CD4-positive, alpha-beta T cell treated with Interleukin-1 beta for 1 hour (primary cell): ENCODE measurements at places on chromosomes 4 and X.
A peak's percentile ranks its signal among the peaks of the same experiment; 100 is the strongest.

DNA sequence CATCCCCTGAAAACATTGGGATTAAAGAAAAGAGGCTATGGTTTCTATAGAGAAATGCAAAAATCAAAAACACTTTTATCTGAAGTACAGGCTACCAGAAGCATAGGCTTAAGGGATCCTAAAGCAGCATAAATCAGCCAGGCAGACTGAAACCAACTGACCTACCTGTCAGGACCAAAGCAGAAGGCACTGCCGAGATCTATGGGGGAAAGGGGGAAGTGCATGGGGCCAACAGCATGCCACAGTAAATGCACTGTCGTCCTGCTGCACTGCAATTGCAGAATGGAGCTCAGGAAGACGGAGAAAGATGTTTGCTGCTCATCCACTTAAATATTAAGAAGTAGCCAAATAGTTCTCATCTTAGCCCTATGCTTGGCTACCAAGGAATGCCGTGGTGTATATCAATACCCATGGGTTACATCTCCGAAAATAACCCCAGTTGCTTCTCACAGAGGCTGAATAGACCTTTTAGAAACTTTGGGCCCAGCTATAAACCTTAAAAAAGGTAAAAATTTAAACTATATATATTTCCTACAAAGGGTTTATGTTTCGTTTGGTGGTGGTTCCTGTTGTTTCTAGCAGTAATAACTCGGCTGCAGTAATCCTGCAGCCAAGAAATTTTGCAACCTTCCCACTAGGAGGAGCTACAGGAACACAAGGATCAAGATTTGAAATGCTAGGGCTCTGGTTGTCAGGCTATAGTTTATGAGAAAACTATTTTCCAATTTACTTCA is 312.2 kb upstream of the DIAPH2 start:
- no peak for DNase-seq

GRCh38 chr4:80072228-80072743 is 743 bp downstream of the ANTXR2 start:
- DNase-seq, result peak; percentile 65

DNA sequence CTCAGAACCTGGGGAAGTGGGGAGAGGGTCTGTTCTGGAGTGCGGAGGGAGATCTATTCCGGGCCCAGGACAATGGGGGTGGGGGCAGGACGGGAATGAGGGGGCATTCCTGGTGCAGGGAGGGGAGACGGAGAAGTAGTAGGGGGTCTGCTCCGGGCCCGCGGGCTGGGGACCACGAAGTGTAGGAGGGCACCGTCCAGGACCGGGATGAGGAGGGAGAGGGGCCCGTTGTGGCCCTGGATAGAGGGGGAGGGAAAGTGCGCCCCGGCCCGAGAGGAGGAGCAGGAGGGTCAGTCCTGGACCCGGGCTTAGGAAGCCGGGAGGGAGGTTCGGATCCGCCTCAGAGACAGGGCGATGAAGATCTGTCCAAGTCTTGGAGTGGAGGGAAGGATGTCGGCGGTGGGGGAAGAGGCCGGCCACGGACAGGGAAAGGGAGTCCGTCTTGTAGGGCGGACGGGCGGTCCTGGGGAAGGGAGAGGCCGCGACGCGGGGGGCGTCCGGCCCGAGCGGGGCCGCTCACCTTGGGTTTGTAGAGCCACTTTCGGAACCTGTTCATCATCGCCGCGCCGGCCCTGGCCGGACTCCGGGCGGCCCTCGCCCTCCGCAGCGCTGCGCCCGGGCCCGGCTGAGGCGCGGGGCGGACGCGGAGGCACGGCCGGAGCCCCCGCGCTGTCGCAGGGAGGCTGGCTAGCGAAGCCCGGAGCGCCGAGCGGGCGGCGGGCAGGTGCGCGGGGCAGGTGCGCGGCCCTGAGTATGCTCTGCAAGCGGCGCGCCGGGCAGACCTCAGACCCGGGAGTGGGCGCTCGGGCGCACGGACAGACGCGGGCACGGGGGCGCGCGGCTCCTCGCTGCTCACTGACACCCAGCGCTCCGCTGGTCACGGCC is at the start of gene ZFYVE28:
ZFYVE28 (minus strand) TSS at position 881 of the 885 bp plus-strand sequence; CDS start at position 559, 322 bp downstream.
- DNase-seq, result no peak

DNA sequence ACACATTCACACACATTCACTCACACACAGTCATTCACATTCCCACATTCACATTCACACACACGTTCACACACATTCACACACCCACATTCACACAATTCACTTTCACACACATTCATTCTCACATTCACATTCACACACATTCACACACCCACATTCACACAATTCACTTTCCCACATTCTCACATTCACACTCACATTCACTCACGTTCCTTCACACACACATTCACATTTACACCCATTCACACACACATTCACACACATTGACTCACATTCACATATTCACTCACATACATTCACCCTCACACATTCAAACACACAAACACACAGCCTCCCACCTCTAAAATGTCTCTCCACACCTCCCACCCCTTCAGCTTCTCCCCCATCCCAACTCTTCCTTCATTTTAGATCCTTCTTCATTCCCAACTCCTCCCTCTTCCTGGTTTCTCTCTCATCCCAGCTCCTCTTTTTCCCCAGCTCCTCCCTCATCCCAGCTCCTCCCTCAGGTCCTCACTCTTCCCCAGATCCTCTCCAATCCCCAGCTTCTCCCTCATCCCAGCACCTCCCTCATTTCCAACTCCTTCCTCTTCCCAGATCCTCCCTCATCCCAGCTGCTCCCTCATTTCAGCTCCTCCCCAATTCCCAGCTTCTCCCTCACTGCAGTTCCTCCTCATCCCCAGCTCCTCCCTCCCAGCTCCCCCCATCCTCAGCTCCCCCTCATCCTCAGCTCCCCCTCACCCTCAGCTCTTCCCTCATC is 111.0 kb downstream of the FAM53A start:
- no peak for DNase-seq

DNA sequence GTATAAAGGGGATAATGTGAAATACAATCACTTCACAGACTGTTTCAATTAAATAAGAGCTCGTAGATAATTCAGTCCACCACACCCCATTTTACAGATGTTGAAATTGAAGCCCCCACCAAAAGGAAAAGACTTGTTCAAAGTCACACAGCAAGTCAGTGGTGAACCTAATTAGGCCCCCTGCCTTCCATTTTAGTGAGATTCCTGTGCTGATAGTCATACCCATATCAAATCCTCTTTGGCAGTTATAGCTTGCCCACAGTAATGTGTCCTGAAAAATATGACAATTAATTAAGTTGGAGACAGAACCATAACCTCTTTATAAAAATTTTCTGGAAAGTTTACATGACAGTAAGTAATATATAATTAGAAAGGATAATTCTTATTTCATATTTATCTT is 58.0 kb downstream of the AR start:
- DNase-seq, result no peak

DNA sequence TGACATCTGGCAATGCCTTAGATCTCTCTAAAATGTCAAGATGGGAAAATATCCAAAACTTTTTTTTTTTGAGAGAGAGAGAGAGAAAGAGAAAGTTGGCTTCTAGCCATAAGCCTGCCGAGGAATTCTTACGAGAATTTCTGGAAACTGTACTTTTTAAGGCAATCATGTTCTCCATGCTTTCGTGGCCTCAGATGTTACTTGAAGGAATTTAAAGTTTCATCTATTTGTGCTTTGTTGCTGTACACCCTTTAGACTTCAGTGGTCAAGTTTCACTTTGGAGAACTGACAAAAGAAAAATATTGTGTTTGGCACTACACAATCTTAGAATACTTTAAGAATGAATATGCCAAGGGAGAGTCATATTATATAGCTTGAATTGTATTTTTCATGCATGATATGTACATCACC is 53.9 kb downstream of the FAT4 start:
- DNase-seq, result no peak

GRCh38 chr4:99644453-99644852 is 13.2 kb downstream of the C4orf54 start:
- DNase-seq, result no peak

- DNase-seq, result no peak
These were observed 24.6 kb downstream of the SEPTIN11 start for GRCh38 chr4:76974150-76974549.

GRCh38 chr4:72604324-72604723 is 35.3 kb upstream of the ADAMTS3 start:
- DNase-seq, result no peak

DNA sequence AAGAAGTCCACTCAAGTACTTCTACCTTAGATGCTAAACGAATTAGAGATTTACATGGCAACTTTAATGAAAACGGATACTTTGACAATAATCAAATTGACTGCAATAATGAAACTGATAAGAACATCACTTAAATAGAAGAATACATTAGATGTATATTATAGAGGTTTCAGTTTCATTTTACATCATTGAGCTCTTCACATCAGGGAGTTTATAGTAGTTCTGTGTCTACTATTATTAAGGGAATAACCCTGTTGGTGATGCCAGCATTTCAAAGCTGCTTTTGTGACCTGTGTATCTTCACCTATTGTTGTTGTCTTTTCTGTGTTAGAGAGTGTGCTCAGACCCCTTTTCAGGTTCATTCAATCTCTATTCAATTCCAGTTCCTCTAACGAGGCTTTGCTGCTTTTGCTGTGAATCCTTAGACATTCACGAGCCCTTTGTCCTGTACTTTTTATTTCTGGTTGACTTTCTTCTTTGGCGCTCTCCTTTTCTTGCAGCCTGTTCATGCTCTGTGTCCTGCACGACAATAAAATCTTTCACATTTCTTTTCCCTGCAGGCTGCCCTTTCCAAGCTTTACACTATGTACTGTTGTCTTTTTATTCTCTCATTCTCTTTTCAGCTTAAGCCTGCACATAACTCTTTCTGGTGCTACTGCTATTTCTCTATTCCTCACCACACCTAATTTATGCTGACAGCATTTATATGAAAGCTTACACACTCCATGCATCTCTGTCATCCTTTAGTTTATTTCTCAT is 232.1 kb downstream of the CPE start:
- no peak for DNase-seq

GRCh38 chr4:153705743-153706468 is 21.8 kb downstream of the TLR2 start:
- no peak for DNase-seq
